ENCODE measurements at places on chromosomes 7 and 10.

DNA sequence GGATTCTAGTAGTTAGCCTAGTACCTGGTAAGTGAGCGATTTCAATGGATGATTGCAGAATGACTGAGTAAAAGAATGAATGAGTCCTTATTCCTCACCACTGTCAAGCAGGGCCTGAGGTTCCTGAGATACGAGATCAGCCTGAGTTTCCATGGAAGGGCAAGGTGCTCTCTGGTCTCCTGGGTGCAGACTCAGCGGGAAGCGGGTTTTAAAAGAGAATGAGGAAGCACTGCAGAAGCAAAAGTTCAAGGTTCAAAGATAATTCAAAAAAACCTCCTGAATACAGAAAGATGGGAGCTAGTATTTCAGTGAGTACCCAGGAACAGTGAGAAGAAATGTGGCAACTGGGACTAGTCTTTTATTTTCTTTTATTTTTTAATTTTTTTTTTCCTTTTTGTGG is 4.3 kb downstream of the ZNF3 start:
- no peak for DNase-seq

GRCh38 chr7:20183086-20183485 is 34.1 kb downstream of the MACC1 start:
- no peak for DNase-seq

DNA sequence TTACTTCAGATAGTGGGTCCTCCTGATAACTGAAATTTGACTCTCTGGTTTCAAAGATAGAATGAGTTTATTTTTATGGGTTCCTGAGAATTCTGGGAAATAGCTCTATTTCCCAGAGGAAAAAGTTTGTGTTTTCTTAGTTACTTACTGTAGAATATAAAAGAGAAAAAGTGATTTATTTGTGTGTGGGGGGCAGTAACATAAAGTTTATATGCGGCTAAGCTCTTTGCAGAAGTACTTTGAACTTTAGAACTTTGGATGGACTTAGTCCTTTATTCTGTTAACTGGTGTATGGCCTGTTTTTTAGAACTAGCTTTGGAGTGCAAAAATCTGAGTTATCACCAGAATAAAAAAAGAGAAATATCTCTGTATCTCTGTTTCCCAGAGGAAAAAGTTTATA is 157.1 kb downstream of the BBS9 start:
- no peak for DNase-seq

- DNase-seq: no peak
Observed at GRCh38 chr10:51406581-51406980, 292.8 kb downstream of the CSTF2T start.

GRCh38 chr10:69869291-69869961 is 67.7 kb downstream of the COL13A1 start:
- DNase-seq: no peak

DNA sequence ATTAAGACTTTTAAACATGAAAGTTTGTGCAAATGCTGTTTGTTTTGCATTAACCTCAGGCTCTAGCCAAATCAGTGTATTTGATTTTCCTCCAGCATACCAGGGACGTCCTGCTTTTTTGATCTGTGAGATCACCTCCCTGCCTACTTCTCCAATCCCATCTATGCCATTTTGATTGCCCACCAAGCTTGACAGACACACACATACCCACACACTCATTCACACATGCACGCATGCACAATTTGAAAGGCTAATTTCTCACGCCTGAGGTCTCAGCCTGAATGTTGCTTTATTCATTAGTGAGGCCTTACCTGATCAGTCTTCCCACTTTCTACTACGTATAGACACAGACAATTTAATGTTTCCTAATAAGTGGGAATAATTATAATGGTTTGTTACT is 53.5 kb downstream of the CDK13 start:
- DNase-seq: no peak

- DNase-seq: no peak
Observed at GRCh38 chr10:79061441-79062315, 7.1 kb upstream of the ZMIZ1 start.

DNA sequence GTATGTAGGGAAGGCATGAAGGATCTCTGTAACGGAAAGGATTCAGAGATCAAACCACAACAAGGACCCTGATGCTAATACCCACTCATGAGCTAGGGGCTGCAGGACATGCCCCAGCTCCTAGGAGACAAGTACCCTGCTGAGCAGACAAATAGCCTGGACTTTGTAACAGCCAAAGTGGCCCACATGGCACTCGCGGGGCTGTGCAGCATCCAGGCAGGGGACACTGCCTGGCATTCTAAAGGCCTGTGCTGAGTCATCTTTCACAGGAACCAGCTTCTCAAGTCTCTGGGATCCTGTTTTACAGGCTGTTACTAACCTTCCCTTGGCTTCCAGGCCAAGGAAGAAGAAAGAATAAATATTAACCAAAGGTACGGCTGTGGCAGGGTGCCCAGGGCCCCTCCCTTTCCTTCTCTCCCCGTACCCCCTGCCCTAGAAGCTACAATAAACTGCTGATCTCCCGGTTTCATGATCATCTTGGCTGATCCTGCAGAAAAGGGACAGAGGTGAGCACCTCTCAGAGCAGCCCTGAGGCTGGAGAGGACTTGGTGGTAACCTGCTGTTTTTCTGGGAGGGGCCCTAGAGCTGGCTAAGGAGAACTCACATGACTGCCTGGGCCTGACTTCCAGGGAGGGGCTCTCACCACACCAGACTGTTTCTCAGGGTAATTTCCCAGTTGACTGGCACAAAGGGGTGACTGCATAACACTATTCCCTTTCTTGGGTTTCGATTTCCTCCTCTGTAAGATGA is 4.2 kb upstream of the RPEL1 start:
- no peak for DNase-seq

DNA sequence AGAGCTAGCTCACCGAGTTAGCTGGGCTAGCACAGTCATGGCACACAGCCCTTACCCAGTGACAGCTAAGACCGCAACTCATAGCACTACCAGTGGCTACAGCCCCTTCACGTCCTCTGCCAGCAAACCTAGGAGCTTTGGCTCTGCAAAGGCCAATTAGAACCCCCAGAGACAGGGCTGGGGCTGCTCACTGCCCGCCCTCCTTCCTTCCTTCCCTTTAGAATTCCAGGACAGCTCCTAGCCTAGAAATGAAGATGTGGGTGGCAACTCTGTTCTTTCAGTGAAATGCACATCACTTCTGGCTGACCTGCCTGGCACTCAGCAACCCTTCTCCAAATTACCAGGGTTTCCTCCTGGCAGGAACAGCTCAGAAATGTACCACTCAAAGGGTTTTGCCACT is 99.9 kb downstream of the FAM53B start:
- DNase-seq: no peak

- DNase-seq: no peak
Observed at GRCh38 chr7:66315192-66315591, 110.1 kb downstream of the TPST1 start.

DNA sequence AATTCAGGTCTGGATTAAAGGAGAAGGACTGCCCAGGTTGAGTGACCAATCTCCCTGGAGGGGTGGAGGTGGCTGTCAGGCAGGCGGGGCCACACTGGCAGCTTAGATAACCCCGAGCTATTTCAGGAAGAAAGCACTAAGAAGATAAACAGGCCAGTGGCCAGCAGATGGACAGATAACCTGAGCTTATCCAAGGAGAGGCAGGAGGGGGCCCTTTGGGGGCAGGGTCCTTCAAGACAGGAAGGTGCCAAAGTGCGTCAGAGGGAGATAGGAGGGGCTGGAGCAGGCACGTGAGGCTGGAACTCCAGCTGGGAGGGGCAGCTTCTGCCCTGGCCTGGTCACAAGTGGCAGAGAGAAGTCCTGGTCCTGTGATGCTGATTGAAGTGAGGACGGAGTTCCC is 29.8 kb upstream of the PODXL start:
- no peak for DNase-seq
